Upper lobe of right lung (tissue), 1 donor: ENCODE measurements at places on chromosomes 1 and 21.

GRCh38 chr1:234862944-234863515 is 253.1 kb upstream of the IRF2BP2 start:
- no peak for DNase-seq

GRCh38 chr1:193299038-193299437 is 112.6 kb upstream of the B3GALT2 start:
- DNase-seq = no peak

DNA sequence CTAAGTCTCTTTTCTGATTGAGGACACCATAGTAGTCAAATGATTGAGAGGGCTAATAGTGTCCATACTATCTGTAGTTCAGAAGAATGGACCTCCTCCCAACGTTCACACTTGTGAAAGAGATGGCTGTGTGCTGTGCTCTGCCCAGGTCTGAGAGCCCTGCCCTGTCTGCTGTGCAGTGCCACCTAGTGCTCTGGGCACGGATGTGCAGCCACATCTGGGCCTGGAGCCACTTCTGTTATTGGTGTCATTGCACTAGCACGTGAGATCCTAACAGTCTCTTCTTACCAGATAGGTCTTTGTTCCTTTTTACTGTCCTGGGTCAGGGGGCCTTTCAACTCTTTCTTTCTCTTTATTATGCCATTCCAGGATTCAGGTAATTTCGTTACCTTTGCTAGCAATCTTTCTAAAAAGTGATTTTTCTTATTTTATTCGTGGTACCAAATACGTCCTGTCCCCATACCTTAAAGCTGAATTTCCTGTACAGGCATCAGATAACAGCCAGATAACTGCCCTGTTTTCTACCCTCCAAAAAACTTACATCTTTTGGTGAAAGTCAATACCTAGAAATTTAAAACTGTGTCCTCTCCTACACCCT is 21.7 kb downstream of the INTS3 start:
- peak; percentile 91 for DNase-seq

GRCh38 chr1:160179336-160179735 is 11.0 kb upstream of the CASQ1 start:
- DNase-seq = no peak

DNA sequence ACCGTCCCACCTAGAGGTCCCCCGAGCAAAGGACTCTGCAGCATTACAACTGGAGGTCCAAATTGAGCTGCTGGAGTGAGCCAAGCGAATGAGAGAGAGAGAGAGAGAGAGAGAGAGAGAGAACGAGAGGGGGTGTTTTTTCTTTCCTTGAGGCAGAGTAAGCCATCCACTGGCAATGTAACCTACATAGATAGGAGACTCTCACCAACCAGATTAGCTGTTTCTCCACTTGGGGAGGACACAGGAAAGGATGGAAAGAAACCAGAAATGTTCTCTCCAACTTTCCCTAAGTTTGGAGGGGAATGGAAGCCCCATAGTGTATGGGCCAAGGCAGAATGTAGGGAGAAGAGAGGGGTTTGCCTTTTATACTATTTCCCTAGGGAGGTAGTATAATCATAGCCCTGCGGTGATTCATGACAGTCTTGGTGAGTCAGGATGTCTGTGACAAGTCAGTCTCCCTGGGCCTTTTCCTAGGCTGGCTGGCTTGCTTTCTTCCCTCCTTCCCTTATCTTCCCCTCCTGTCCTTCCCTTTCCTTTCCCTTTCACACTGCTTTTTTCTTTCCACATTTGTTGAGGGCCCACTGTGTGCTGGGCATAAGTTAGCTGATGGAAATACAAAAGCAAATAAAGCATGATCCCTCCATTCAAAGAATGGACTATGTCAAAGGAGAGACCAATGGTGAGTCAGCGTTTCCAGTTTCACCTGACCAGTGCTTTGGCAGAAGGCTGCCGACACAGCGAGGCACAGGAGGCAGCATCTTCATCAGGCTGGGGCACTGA is 7.1 kb downstream of the FNDC7 start:
- no peak for DNase-seq

GRCh38 chr1:40977716-40978115 is 1.8 kb upstream of the CTPS1 start:
- no peak for DNase-seq

DNA sequence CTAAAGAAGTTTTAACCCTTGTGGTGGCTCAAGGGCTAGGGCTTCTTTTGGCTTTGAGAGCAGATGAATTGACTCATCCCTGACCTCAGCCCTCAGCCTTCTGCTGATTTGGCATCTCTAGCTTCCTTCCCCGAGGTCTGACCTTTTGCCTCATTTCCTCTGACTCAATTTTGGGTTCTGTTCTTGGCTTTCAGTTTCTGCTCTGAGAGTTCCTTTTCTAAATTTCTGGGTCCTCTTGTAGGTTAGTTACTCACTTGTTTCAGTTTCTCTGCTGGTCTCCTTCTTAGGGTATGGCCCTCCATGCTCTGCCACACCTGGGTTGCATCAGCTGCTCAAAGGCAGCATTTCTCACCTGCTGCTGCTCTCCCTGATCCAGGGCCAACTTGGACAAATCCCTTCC is 19.4 kb downstream of the PDE4B start:
- no peak for DNase-seq
